Endothelial cell of umbilical vein (primary cell): ENCODE measurements at places on chromosomes 12 and 14.
A peak's percentile ranks its signal among the peaks of the same experiment; 100 is the strongest.

- no peaks in the 10 kb centered on the region for H3K27me3 ChIP-seq
- H3K4me1 ChIP-seq: no peaks in the 10 kb centered on the region
Measured at GRCh38 chr12:18332173-18332572, 70.9 kb downstream of the PIK3C2G start.

- no peaks in the 10 kb centered on the region for H3K4me1 ChIP-seq
- no peak for DNase-seq
- H3K4me3 ChIP-seq: no peak overlapping the region
- no peaks in the 10 kb centered on the region for H3K36me3 ChIP-seq
- no peaks in the 10 kb centered on the region for H3K27me3 ChIP-seq
- no peak overlapping the region for H3K27ac ChIP-seq
Measured at GRCh38 chr14:94364964-94365363, 23.4 kb downstream of the SERPINA1 start.

GRCh38 chr14:54651649-54652048 lies 84.7 kb downstream of the SAMD4A start:
- H3K36me3 ChIP-seq: no peaks in the 10 kb centered on the region
- peaks cover 62% of the 10 kb centered on the region for H3K4me1 ChIP-seq
- H3K27ac ChIP-seq: peak overlapping the region; percentile 100
- H3K4me3 ChIP-seq: peak overlapping the region; percentile 13
- no peak for DNase-seq
- no peaks in the 10 kb centered on the region for H3K27me3 ChIP-seq

GRCh38 chr12:81958406-81958805 lies 199.3 kb upstream of the PPFIA2 start:
- no peaks in the 10 kb centered on the region for H3K36me3 ChIP-seq
- H3K27me3 ChIP-seq: no peaks in the 10 kb centered on the region
- H3K4me1 ChIP-seq: no peaks in the 10 kb centered on the region
- no peak for DNase-seq

DNA sequence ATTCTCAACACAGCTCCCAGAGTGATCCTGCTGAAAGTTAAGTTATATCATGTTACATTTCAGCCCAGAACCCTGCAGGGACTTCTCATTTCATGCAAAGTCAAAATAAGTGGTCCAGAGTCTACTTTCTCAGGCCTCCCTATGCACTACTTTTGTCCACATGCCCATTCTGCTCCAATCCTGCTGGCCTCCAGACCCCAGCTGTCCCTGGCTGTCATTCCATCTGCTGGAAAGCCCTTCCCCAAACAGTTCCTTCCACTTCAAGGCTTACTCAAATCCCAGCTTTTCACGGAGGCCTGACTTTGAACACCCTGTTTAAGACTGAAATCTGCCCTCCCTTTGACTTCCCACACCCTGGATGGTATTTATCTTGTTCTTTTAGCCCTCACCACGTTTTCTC lies 109.8 kb upstream of the DNM1L start:
- no peak for DNase-seq
- H3K36me3 ChIP-seq: peaks cover under 1% of the 10 kb centered on the region
- no peak overlapping the region for H3K4me3 ChIP-seq
- H3K4me1 ChIP-seq: peaks cover 20% of the 10 kb centered on the region
- no peak overlapping the region for H3K27ac ChIP-seq

DNA sequence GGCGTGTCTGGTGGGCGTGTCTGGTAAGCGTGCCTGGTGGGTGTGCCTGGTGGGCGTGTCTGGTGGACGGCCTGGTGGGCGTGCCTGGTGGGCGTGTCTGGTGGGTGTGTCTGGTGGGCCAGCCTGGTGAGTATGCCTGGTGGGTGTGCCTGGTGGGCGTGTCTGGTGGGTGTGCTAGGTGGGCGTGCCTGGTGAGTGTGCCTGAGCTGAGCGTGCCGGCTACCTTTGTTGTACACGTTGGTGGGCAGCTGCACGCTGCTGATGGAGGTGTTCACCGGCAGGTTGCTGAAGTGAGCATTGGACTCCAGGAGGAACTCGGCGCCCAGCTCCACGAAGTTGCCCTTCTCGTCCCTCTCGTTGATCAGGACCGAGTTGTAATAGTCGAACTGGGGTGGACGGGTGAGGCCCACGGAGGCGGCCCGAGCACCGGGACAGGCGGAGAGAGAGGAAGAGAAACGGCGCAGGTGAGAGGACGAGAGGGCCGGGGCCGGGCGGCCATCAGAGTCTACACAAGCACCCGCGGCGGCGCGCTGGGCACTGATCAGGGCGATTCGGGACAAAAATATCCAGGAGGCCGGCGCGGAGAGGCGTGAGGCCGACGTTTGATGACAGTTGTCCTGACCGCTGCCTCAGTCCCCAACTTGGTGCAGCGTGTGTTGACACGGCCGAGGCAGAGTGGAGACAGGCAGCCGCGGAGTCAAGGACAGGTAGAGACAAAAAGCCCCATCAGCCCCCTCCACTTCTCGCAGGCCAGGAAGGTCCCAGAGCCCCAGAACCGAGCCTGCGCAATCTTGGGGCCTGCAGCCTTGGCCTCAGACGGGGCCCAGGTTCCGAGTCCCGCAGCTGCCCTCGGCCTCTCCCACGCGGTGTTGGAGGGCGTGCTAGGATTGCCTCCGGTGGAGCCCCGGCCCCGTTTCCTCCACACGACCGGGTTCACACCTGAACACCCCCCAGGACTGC lies 10.5 kb downstream of the CACNA2D4 start:
- H3K36me3 ChIP-seq: no peaks in the 10 kb centered on the region
- H3K4me3 ChIP-seq: no peak overlapping the region
- no peaks in the 10 kb centered on the region for H3K4me1 ChIP-seq
